NK-92 treated with Interleukin-12 subunit alpha and Interleukin-12 subunit beta, amount 100 ng/mL, for 24 hours (cell line): ENCODE measurements at places on chromosomes 3 and 15.

- DNase-seq: no peak
These were observed 155.5 kb downstream of the GOLIM4 start for GRCh38 chr3:167940241-167940640.

DNA sequence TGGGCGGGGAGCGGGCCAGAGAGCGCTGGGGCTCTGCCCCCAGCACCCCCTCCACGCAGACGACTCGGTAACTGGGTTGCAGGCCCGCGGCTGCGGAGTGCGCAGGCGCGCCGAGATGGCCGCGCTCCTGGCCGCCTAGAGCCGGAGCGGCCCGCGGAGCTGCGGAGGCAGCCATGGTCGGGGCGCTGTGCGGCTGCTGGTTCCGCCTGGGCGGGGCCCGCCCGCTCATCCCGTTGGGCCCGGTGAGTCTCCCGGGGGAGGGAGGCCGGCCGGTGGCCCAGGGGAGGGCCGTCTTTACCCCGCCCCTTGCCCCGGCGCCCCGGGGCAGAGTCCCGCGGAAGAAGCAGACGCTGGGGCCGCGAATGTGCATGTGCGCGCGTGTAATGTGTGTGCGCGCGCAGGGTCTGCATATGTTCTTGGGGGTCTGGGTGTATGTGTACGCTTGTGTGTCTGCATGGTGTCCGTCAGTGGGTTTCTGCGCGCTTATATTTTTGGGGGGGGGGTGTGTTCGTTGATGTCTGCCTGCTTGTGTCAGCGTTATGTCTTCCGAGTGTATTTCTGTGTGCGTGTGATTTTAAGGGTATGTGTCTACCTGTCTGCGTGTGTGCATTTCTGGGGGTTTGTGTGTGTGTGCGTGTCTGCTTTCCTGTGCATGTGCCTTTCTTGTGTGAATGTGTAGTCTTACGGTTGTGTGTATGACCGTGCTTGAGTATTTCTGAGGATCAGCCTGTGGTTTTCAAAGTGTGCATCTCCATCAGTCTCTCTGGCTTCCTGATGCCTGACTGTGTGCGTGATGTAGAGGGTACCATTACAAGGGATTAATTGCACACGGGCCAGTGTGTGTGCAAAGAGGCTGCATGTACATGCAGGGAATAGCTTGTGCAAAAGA, at the start of gene ABHD14A:
ABHD14A (plus strand) TSS at position 102 of the 889 bp plus-strand sequence; CDS start at position 174, 72 bp downstream.
- no peak for DNase-seq

- DNase-seq: no peak
These were observed 182.5 kb downstream of the OPA1 start for GRCh38 chr3:193775421-193776077.

- DNase-seq: no peak
These were observed 972.2 kb downstream of the SQOR start for GRCh38 chr15:46607077-46607476.

DNA sequence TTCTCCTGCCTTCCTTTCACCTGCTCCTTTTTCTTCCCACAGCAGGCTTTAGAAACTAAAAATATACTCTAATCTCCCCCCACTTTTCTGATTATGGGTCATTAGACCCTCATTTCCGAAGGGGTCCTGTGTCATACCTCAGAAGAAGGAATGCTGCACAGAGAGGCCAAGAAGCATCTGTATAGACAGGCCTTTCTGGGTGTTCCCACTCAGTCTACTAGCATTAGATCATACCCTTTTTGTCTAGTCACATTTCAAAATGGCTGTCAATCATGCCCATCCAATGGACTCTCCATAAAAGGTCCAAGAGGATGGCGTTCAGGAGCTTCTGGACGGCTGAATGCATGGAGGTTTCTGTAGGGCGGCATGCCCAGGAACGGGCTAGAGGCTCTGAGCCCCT, 192.2 kb downstream of the SUCLG2 start:
- DNase-seq: no peak

GRCh38 chr15:64284042-64284441, 71.9 kb downstream of the CSNK1G1 start:
- no peak for DNase-seq

DNA sequence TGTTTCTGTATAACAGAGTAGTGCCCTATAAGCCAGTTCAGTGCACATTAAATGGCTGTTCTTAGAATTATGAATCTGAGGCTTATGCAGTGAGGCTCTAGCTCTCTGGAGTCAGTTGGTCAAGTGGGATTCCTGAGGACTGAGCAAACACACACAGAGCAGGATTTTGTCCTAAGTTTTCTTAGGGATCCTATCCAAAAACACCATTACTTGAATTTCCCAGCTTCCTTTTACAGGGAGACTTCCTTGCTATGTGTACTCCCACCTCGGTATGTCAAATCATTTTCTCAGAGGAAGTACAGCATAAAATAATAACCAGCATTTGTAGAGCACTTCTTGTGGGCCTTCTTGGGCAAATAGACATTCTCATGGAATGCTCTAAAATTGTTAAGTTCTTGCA, 63.1 kb upstream of the GOLGA6B start:
- DNase-seq: no peak

DNA sequence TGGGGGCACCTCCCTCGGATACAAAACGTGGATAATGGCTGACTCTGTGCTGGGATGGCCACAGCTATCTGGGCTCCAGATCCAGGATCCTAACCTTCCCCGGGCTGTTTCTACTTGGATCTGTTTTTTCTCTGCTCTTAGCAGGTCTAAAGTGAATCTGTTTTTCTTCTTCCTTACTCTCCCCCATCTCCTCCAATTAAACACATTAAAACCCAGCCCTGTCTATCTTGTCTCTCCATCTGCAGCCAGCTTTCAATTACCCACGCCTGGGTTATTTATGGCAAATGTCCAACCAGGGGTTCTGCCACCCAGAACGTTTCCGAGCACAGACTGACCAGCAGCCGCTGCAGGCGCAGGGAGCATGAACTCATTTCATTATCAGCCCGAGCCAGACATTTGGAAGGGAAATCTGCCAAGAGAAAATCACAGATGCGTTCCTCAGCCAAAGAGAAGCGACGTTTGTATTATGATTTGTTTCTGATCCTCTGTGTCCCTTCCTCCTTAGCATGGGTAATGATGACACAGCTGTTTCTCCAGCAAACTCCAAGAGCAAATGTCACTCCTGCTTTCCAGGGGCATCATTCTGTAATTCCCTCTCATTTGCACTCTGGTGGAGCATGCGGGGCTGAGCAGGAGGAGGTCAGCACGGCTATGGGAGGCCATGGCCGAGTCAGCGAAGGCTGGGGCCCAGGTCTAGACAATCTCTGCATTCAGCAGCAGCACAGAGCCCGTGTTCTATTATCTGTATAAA, 42.0 kb downstream of the UMPS start:
- no peak for DNase-seq

- DNase-seq: no peak
These were observed 381.2 kb downstream of the WDR72 start for GRCh38 chr15:53378096-53378800.

- DNase-seq: no peak
These were observed 114.9 kb downstream of the SLC25A26 start for GRCh38 chr3:66335671-66336070.

DNA sequence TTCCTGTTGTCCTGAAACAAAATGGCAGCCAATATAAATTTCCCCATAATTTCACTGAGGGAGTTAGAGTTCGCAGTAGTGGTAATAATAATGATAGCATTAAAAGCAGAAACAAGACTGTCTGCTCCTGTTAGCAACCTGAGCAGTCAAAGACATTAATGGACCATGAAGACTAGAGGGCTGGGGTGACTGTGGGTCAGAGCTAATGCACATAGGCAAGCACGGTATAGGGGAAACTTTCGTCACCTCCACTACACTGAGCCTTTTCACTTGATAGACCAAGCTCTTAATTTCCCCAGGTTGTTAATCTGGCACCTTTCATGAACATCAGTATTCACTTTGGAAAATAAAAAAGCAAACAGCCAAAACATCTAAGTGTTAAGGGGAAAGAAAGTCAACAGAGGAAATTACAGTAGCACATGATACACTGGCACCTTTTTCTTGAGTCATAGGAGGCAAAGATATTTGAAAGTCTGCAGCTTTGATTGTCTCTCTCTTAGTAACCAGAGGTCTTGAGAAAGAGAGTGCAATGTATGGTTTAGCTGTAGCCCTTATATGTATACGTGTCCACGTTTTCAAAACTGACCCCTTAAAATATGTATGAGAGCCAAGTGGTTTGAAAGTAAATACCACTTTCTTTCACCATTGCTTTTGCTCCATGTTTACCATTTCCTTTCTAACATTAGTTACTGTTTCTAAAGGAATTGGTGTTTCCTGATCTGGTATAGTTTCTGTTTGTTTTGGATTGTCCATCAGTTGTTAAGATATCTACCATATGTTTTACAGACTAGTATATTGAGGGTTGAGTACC, 104.8 kb downstream of the FILIP1L start:
- DNase-seq: no peak

- no peak for DNase-seq
These were observed 54.8 kb upstream of the ACTC1 start for GRCh38 chr15:34850121-34850520.

DNA sequence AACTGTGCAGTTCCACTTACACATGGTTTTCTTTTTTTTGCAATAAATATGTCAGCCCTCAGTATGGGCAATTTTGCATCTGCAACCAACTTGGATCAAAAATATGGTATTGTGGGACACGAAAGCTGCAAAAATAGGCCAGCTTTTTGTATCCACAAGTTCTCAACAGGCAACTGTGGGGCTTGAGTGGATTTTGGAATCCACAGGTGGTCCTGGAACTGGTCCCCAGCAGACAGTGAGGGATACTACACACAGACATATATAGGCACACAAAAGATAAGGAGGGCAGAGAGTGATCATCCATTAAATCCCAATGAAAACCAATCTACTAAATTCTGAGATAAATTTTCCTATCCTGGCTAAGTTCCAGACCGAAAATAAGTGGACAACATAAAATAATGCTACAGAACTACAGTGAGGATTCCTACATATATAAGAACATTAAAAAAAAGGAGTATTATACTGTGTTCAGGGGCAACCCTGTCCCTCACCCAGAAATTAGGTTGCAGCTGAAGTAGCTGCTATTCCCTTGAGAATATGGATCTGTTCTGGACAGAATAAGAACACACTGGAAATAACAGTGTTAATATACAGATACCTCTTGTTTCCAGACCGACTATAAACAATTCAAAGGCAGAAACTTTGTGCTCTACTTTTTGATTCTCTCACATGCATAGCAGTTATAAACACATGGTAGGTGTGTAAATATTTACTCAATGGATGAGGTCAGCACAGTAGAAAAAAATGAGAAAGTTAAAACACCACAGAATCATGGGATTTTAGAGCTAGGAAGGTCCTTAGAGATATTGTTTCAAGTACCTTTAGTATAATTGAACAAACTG, 25.4 kb downstream of the DENND4A start:
- no peak for DNase-seq

DNA sequence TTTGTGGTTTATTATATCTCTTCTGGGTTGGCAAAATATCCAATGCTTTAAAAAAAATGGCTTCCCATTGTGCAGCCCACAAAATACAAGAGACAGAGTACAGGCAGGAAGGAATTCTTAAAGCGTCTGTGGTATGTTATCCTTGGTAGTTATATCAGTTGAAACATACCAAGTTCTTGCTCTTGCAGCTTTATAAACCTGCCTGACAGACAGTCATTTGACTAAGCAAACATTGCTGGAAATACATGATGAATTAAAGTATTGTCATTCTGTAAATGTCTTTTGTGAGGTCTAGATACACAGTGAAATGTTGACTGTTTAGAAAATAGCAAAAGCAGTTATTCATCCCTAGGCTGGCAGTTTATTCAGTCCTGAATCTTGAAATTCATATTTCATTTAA, 44.8 kb upstream of the MAP3K13 start:
- no peak for DNase-seq

GRCh38 chr3:13561376-13561775, 12.5 kb downstream of the FBLN2 start:
- no peak for DNase-seq

DNA sequence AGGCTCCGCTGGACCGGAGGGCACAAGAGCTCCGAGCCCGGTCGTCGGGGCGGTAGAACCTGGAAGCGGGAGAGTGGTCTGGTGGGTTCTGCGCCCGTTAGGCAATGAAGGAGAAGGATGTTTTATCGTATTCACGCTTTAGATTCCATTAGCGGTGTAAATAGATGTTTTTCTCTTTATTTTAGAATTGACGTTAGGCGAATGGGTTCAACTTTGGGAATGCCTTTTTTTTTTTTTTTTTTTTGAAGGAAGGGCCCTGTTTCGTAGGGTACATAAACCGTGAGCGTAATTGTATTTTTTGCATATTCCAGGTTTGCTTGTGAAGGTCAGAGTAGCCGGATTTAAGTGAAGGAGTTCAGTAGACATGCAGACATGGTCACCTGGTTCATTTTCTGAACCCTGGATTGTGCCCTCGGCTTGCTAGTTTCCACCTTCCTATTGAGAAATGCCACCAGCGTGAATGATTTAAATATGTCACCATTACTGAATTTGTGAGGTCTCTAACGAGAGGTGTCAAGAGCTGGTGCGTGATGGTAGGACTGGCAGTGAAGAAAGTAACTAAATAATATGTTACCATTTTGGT, 808 bp downstream of the RBM6 start:
- DNase-seq: no peak

DNA sequence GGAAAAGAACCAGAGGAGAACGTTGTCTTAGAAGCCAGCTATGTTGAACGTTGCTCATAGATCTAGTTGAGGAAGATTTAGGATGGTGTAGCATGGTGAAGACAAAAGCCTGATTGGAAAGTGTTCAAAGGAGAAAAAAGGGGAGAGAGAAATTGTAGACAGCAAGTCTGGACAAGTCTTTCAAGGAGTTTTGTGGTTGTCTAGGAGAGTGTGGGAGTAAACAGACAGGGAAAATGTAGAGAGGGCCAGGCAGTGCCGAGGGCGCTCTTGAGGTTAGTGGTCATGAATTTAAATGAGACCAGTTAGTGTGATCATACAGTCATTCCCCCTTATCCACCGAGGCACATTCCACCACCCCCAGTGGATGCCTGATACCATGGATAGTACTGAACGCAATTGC, 167.5 kb upstream of the IL12A start:
- DNase-seq: no peak

DNA sequence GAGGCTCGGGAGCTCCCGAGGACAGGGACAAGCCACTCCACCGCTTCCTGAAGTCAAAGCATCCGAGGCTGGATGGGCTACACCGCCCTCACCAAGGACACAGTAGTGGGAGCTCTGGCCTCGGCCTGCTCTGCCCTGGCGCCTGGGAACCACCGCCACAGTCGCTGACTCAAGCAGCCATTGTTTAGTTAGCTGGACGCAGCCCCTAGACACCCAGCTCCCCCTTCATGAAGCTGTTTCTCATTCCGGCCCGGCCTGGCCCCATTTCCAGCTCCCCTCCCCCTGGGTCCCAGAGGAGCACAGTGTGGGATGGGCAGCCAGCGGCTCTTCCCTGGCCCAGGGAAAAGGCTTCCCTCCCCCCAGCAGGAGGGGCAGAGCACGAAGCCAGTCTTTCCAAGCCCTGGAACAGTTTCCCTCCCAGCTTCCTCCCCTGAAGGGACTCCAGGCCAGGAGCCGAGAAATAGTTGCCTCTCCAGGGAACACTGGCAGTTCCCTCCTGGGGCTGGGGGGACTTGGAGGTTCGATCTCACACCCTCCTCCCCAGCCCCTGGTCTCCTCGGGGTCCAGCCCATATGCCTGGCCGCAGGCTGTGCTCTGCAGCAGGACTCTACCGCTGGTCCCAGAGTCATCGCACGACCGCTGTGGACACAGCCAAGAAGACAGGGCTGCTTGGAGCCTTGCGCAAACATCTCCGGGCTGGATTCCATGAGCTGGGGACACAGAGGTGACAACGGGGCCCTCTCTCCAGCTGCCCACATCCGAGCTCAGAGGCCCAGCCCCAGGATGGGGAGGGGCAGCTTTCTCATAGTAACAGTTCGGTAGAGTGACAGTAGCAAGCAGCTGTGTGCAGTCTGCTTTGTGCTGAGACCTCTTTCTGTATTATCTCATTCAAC, 10.0 kb downstream of the PLXND1 start:
- DNase-seq: no peak

- no peak for DNase-seq
These were observed 73.3 kb upstream of the UBE2E2 start for GRCh38 chr3:23129817-23130216.
